GM12878 (cell line): ENCODE measurements at places on chromosomes 11 and 22. TPM values are rescaled to one million over a fixed set of nuclear protein-coding genes. Genes with fewer than 3 reads are reported as not detected.
A peak's percentile ranks its signal among the peaks of the same experiment; 100 is the strongest.

DNA sequence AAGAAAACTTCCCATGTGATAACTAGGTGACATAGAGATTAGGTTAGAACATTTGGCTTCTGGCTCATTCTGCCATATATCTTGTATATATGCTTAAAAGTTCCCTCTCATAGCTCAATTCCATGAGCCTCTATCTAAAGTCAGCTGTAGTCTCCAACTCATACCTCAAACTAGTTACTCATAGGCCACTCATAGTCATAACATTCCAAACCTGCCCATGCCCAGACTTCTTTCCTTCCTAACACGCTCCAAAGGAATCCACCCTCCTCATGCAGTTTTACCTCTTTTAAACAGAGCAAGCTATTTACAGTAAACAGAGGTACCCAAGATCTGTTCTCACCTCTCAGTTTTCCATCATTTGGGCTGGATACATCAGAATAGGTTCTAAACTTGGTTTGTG is 39.4 kb downstream of the GLYATL2 start:
- no peak for DNase-seq

GRCh38 chr22:20868025-20868962 is 9.5 kb downstream of the SNAP29 start:
- DNase-seq = no peak

DNA sequence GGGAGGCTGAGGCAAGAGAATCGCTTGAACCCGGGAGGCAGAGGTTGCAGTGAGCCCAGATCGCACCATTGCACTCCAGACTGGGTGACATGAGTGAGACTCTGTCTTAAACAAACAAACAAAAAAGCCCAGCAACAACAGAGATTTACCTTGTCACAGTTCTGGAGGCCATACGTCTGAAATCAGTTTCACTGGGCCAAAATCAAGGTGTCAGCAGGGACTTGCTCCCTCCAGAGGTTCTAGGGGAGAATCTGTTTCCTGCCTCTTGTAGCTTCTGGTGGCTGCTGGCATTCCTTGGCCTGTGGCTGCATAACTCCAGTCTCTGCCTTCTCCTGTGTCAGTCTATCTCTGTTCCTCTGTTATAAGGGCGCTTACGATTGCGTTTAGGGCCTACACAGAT is 1.5 kb downstream of the DDX10 start:
- DNase-seq = no peak

DNA sequence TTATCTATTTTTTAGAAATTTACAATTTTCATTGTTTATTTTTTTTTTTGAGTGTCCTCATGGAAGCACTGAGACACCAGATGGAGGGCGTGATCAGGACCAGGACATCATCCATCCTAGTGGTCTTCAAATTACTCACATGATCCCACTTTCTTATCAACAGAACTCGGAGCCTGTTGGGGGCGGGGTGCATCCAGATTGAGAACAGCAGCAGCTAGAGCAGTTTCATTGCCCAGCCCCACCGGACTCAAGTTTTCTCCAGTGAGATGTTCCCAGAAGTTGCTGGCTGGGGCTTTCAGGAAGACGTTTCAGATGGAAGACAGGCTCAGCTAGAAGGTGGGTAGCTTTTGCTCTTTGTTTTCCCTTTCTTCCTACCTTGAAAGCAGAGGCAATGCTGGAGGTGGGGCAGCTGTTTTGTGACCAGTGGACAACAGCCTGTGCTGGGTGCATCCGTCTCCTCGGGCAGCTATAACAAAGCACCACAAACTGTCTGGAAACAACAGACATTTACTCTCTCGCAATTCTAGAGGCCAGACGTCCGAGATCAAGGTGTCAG is 562.1 kb downstream of the TBC1D22A start:
- DNase-seq = no peak

- no peak for DNase-seq
Observed at GRCh38 chr22:31400023-31400397, 606 bp downstream of the DRG1 start.

DNA sequence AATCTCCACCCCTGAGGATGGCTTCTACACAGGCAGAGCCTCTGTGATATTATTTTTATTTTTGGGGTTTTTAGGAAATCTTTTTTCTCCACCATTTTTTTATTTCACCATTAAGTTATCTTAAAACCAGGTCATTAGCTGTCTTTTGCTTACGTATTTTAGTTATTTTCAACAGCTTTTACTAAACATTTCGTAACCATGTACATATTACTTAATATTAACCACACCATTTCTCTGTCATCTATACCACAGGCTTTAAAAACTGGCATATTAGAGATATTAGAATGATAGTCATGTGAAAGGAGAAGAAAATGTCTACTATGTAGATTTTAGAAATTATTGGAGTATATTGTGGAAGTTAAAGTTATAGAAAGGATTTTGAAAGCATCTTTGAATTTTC is 37.4 kb downstream of the YAP1 start:
- DNase-seq = no peak

DNA sequence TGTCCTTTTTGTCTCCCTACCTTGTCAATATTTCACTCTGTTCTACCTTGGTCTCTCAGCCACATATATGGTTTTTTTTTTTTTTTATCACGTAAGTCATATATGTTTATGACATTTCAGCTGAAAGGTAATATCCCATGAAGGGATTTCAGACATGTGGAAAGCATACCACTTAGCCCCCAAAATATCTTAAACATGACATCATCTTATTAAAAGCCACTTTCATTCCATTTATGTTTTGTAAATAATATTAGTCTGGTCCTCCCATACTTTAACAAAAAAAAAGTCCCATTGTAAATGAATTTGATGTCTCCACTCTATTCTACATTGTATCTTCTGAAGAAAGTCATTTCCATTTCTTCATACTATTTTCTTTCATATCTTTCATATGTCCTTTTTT is 85.4 kb downstream of the CSTPP1 start:
- no peak for DNase-seq

- no peak for DNase-seq
Observed at GRCh38 chr22:47043835-47044721, 281.6 kb downstream of the TBC1D22A start.

- DNase-seq = no peak
Observed at GRCh38 chr11:12678991-12679390, 4.8 kb downstream of the TEAD1 start.

- DNase-seq = no peak
Observed at GRCh38 chr11:131622193-131622592, 251.8 kb downstream of the NTM start.

- DNase-seq = no peak
Observed at GRCh38 chr11:16603890-16604793, 134.3 kb upstream of the C11orf58 start.

GRCh38 chr11:72719144-72719543 is 33.1 kb downstream of the ARAP1 start:
- no peak for DNase-seq

DNA sequence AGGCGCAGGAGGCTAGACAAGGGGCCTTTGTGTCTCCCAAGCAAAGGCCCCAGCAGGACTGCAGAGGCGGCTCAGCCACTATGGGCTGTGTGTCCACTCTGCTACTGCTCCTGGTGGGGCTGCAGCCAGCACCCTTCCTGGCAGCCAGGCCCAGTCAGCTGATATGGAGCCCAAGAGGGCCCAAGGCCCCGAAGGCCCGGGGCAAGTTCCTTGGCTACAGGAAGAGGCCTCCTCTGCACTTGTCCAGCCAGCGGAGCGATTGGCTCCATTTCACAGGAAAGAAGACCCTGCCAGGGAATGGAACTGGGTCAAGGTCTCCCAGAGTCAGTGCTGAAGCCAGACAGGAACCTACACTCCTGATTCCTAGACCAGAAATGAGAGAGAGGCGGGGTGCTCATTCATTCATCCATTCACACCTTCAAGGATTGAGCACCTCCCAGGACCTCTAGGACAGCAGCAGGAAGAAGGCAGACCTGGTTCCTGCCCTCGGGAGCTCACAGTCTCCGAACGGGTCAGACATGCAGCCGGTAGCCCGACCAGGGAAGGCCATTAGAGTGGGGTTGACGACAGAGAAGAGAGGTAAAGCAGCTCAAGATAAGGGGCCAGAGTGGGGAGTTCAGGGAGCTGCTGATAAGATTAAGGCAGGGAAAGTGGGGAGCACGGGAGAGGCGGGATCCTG is 811 bp upstream of the P2RY2 start:
- no peak for DNase-seq

GRCh38 chr22:35037089-35037488 is 28.9 kb upstream of the ISX start:
- no peak for DNase-seq

GRCh38 chr11:121696177-121696871 is 243.6 kb upstream of the SORL1-AS1 start:
- no peak for DNase-seq

GRCh38 chr22:39545386-39546365 is 13.1 kb upstream of the RPS19BP1 start:
- DNase-seq = no peak

- DNase-seq = no peak
Observed at GRCh38 chr11:117941163-117941707, 12.0 kb upstream of the TMPRSS13 start.

- no peak for DNase-seq
Observed at GRCh38 chr11:112285841-112286311, 25.2 kb upstream of the PLET1 start.

DNA sequence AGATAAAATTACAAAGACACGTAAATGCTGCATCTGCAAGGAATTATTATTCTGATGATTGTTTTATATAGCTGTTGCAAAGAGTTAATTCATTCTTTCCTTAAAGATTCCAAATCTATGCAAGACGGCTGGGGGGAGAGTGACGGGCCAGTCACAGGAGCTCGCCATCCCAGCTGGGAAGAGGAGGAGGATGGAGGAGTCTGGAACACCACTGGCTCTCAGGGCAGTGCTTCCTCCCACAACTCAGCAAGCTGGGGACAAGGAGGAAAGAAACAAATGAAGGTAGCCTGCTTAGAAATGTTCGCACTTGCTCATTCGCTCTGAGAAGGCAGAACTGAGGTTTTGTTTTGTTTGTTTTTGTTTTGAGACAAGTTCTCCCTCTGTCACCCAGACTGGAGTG is 73.0 kb upstream of the ADSL start:
- no peak for DNase-seq

GRCh38 chr11:87722756-87723565 is 452.3 kb downstream of the RAB38 start:
- DNase-seq = no peak

DNA sequence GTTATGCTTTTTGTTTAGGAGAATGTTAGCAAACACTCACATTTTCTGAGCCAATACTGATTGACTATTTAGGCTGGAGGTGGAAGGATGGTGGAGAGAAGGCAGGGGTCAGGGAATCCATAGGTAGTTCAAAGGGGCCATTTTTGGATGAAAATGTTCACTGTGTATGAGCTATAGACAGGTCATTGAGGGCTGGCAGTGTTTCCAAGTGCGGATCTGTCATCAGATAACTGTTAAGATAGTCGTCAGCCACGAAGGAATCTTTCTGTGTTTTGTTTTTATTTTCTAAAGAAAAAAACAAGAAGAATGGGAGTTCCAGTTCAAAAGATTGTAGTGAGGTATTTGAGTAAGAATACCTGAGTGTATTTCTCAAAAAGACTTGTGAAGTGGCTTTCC is 3.1 kb downstream of the KCNJ5 start:
- DNase-seq = no peak

DNA sequence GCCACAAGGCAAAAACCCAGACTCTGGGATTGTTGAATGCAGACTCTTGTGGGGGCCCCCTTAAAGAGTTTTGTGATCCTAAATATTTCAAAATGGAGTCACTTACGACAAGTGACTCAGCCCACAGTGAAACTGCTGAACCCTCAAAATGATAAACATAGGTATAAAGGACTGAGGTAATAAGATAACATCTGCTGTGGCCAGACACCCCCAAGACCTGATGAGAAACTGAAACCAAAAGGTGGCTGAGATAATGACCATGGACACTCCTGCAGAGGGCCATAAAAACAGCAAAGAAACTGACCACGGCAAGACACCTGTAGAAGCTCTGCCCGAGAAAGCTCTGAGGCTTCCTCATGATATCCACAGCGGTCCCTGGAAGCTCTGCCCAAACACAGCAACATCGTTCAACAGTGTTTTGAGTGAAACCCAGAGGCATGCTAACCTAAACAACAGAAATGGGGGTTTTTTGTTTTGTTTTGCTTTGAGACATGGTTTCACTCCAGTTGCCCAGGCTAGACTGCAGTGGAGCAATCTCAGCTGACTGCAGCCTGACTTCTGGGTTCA is 1.6 kb upstream of the PLAAT4 start:
- DNase-seq = peak; percentile 35

GRCh38 chr22:48112687-48113521 is 1350.5 kb downstream of the TBC1D22A start:
- DNase-seq = no peak

DNA sequence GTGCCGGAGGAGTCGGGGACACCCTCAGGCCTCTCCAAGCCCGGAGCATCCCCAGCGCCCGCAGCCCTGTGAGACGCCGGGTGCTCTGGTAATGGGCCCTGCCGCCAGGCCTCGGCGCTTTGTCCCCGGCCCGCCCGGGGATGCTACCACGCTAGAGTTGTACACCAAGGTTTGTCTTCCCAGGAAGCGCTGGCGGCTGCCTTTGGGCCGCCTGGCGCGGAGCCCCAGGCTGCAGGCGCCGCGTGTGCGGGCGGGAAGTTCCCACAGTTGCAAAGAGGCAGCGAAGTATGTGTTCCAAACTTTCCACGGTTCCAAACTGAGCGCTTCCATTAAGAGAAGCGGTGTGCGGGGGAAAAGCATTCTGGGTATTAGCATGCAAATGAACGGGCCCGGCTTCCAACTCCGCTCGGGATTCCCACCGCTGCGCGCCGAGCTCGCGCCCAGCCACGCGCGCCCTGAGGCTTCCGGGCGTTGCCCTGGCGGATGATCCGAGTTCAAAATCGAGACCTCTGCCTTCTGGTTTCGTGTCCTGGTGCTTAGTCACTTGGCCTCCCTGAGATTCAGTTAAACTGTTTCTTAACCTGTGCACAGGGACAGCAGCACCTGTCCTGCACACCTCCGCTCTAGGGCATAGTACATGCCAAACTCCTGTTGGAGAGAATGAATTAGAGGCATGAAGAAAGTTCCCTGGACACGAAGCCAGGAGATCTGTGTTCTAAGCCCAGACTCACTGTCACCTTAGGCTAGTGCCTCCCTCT is 1.3 kb upstream of the PATZ1 start:
- no peak for DNase-seq

DNA sequence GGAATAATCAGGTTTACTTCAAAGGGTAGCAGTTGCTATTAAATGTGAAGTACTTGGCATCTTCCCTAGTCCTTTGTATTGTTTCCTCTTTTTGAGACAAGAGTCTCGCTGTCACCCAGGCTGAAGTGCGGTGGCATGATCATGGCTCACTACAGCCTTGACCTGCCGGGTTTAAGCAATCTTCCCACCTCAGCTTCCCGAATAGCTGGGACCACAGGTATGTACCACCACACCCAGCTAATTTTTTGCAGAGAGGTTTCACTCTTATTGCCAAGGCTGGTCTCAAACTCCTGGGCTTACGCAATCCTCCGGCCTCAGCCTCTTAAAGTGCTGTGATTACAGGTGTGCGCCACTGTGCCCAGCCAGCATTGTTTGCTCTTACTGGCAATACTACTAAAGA is 36.2 kb upstream of the RAPSN start:
- DNase-seq = no peak

- no peak for DNase-seq
Observed at GRCh38 chr11:63663809-63664208, 7.4 kb downstream of the ATL3 start.

The APOL3 gene
- 22.1 and 23.3 TPM in 2 replicates for polyA plus RNA-seq

The STT3A gene
- polyA plus RNA-seq = 193 and 215 TPM in 2 replicates

The CREB3L1 gene
- 0.27 and 0.36 TPM in 2 replicates for polyA plus RNA-seq

The DEUP1 gene
- not detected in 2 replicates for polyA plus RNA-seq

The KCNQ1 gene
- polyA plus RNA-seq = not detected in 2 replicates

The RIBC2 gene
- polyA plus RNA-seq = not detected in 2 replicates

The AQP11 gene
- 1.2 and 1.7 TPM in 2 replicates for polyA plus RNA-seq

The MUC15 gene
- not detected in 2 replicates for polyA plus RNA-seq

The MAPK11 gene
- polyA plus RNA-seq = 0.27 and 0.58 TPM in 2 replicates

The GGTLC2 gene
- not detected in 2 replicates for polyA plus RNA-seq

The VSTM5 gene
- polyA plus RNA-seq = not detected in 2 replicates

The ACRV1 gene
- 0.61 and 0.82 TPM in 2 replicates for polyA plus RNA-seq

The C11orf91 gene
- not detected in 2 replicates for polyA plus RNA-seq

The SYT12 gene
- 0.42 and 0.84 TPM in 2 replicates for polyA plus RNA-seq
